NCI-H1092 (cell line): ENCODE measurements at places on chromosomes 6 and 20.
A peak's percentile ranks its signal among the peaks of the same experiment; 100 is the strongest.

DNA sequence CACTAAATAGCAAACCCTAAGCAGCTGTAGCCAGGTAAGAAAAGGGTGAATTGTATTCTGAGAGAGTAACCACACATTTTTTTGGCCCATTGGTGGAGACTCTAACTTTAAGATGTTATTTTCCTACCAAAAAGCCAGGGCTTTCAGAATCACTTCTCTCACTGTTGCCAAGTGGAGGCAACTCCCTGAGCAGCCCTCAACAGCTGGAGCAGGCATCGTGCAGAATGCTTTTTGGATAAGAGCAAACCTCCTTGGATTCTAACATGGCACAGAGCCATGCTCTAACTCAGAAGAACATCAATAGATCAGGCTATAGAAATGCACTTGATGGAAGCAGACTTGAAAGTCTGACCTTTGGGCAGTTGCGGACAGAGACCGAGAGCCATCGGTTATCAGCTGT lies 722.2 kb upstream of the CHD6 start:
- DNase-seq = no peak

GRCh38 chr6:166017032-166017635 lies 150.5 kb downstream of the TBXT start:
- no peak for DNase-seq

- DNase-seq = peak; percentile 52
These were observed 155.0 kb downstream of the CFAP61 start for GRCh38 chr20:20207291-20207690.

DNA sequence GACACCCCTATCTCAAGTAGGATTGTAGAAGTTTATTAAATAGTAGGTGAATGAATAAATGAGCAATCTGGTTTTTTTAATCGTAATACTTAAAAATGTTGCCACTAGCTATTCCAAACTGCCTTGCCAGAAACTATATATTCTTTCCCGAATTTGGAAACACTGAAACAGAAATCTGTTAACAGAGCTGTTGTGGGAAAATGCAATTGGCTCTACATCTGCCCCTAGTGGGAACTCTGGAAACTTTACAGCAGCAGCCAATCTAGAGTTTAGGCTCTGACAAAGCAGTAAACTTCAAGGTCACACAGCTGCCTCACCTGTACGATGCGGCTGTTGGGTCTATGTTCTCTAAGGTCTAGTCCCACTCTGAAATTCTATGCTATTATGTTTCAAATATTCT lies 41.7 kb downstream of the SYNE1 start:
- DNase-seq = no peak

DNA sequence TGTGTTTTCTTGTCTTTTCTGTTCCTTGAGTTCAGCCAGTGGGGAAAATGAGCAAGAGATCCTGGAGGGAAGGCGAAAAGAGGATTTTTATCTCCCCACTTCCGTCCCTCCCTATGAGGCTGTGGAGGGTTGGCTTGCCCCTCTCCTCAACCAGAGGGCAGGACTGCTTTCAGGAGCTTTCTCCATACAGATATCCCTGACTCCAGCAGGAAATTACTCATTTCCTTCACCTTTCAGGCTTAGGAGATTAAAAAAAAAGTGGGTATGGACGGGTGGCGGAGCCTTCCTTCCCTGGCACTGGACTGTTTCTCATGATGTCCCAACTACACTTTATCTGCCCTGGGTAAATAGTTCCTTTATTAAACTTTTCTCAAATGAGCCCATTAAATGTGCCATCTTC lies 241.2 kb downstream of the FRK start:
- DNase-seq = no peak

DNA sequence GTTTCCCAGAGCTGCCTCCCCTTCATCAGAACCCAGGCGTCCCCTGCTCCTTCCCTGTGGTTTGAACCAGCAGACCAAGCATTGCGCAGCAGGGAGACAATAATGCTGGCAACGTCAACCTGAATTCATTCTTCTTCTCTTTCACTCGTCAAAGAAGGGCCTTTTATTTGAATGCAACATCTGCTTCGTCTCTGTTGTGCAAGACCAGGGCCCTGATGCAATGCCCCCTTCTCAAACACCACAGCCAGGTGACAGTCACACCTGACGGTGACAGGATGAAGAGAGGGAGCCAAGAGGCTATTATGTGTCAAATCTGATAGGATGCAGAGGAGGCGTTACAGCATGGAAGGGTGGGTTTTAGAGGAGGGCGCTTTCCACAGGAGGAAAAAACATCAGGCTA lies 8.0 kb downstream of the INSM1 start:
- no peak for DNase-seq

DNA sequence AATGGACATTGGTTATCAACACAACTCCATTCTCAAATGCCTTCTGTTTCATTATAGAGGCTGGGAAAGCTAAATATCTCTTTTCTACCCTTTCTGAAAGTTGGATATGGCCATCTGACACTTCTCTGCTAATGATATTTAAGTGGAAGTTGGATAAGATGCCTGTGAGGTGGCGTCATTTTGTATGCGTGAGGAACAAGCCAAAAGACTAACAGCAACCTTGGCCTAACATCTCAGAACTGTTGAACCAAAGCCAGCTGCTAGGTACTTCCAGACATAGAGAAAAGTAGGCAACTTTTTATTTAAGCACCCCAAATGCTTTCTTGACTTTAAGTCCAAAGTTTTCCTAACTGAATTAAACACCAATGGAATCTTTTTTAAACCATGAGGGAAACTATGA lies 708.4 kb downstream of the CD109 start:
- DNase-seq = no peak

DNA sequence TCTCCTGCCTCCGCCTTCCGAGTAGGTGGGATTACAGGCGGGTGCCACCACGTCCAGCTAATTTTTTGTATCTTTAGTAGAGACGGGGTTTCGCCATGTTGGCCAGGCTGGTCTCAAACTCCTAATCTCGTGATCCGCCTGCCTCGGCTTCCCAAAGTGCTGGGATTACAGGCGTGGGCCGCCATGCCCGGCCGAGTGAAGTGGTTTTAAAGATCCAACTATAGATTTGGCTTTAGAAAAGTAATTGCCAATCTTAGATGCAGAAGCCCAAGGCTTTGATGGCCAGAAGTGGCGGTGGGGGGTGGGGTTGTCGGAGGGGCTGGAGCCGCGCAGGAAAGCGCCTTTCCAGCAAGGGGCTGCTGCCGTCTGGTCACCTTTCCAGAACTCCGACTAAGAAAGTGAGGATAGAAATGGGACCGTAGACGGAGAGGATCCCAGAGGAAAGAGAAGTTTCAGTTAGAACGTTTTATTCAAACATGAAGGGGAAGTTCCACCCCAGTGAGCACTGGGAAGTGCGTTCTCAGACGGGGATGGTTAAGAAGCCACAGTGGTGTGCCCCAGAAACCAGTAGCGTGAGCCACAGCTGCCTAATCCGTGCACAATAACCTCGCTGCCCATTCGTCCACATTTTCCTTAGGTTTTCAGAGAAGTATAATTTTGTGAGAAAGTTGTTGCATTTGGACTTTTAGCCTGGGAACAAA lies 69.7 kb downstream of the DLL1 start:
- DNase-seq = no peak

GRCh38 chr6:165906-166305 lies 126.4 kb upstream of the DUSP22 start:
- no peak for DNase-seq

GRCh38 chr6:30547454-30547853 lies 8.8 kb downstream of the GNL1 start:
- no peak for DNase-seq

DNA sequence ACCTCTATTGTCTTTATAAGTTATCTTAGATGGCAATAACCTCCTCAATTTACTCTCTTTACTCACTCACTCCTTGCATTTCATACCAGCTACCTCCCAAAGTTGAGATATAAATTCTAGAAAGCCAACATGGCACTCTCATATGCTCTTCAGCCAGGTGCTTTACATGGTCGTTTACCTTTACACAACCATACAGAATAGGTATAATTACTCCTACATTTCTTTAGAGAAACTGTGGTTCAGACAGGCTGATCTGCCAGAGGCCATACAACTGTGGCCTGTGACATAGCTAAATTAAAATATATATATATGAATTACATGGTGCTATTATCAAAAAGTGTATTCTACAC lies 45.7 kb downstream of the HBS1L start:
- no peak for DNase-seq
